ENCODE measurements at places on chromosomes 6 and 20.

GRCh38 chr6:137001299-137001976, 43.3 kb downstream of the IL20RA start:
- DNase-seq = no peak

DNA sequence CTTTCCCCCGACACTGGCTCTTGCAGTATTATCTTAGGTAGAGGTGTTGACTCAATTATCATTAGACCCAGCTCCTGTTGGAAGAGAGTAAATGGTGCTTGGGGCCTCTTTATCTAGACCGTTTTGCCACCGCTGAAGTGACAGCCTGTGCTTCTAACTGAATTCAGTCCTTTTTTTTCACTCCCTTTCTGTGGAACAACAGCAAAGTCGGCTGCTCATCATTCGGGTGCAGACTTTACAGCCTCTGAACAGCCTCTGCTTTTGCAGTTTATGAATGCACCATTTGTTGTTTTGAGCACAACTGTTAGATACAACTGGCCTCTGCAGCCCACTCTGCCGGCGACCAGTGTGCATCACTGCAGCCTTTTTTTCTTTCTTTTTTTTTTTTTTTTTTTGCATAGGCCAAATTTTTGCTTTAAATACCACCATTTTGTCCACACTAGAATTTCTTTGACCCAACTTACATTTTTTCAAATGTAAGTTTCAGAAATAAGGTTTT, 35.8 kb downstream of the RREB1 start:
- no peak for DNase-seq

GRCh38 chr6:80174900-80175572, 68.6 kb downstream of the BCKDHB start:
- no peak for DNase-seq

DNA sequence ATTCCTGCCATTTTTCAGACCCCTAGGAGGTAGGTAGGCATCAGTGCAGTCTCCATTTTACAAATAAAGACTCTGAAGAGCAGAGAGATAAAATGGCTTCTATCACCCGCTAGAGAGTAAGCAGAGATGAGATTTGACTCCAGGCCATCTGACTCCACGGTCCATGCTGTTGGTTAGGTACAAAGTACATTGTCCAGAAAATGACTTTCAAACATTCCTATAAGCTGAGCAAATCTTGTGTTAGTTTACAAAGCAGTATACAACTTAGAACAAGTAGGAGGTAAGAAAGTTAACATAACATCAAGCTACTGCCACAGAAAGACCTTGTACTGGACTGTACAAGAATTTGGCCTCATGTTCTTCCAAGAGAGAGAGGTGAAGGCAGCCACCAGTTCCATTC, 14.9 kb downstream of the BTN1A1 start:
- DNase-seq = no peak

GRCh38 chr6:36826520-36827227, 12.6 kb downstream of the CPNE5 start:
- no peak for DNase-seq

- no peak for DNase-seq
Observed at GRCh38 chr6:75101896-75102295, 104.0 kb downstream of the COL12A1 start.

- no peak for DNase-seq
Observed at GRCh38 chr6:122401104-122401503, 1.7 kb downstream of the HSF2 start.

- DNase-seq = no peak
Observed at GRCh38 chr6:80251321-80251720, 144.8 kb downstream of the BCKDHB start.

DNA sequence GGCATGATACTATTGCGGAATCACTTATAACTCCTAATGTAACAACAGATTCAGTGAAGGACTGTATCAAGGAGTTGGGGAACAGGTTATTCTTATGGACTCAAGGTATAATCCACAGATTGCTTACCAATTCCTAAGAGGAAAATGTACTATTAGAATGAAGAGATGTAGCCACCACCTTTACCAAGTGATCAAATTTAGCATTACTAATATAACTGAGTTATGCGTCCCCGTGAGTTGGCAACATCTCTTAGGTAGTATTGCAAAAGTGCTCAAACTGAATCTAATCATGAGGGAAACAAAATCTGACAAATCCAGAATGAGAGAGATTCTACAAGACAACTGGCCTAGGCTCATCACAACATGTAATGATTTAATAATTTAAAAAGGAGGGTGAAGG, 777 bp upstream of the SNRNP48 start:
- DNase-seq = no peak

GRCh38 chr20:38372806-38373205, 26.5 kb downstream of the LBP start:
- no peak for DNase-seq

GRCh38 chr6:130466748-130467061, 100.9 kb downstream of the TMEM200A start:
- DNase-seq = no peak

- no peak for DNase-seq
Observed at GRCh38 chr20:45070932-45071632, 29.8 kb downstream of the KCNS1 start.

DNA sequence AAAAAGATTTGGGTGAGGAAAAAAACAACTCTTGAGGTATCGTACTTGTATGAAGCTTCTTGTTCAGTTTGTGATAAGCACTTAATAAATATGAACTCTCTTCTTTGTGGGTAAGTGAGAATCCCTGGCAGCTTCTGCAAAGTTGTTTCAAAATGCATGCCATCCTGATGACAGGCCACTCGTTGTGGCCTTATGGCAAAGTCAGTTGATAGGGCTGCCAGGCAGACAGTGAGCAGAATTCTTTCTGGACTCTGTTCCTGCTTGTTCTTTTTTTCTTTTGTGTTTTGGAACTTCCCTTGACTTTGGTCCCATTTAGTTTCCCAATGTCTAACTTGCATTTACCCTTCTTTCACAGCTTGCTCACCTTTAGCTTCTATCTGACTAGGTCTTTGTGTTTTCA, 983.5 kb upstream of the FLRT3 start:
- DNase-seq = no peak

GRCh38 chr6:98834060-98835031, at the start of gene POU3F2:
Gene POU3F2 (plus strand): TSS chr6:98834574. CDS start chr6:98834874, 300 bp downstream.
- DNase-seq = no peak

GRCh38 chr6:161186173-161186769, 87.6 kb downstream of the AGPAT4 start:
- DNase-seq = no peak

GRCh38 chr6:147266821-147267220, 62.6 kb downstream of the STXBP5 start:
- DNase-seq = no peak

GRCh38 chr6:101689156-101689555, 295.6 kb downstream of the GRIK2 start:
- DNase-seq = no peak

- no peak for DNase-seq
Observed at GRCh38 chr20:41476013-41476441, 109.4 kb upstream of the EMILIN3 start.

DNA sequence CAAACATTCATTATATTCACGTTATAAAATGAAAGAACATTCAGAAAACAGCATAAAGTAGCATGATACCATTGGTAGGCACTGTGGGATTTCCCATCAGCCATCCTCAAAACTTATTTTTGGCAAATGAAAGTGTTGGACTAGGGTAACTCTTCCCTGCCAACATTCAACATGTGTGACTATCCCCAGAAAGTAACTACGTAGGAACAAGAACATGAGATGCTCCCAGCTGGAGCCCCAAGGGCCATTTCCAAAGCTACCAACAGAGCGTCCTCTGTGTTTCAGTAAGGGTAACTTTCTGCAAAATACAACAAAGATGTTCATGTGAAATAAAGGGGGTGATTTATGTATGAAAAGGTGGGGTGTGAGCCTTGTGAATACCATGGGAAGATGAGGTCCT, 28.4 kb upstream of the PTPN1 start:
- DNase-seq = no peak

GRCh38 chr20:2010533-2010932, 16.7 kb upstream of the PDYN start:
- no peak for DNase-seq

DNA sequence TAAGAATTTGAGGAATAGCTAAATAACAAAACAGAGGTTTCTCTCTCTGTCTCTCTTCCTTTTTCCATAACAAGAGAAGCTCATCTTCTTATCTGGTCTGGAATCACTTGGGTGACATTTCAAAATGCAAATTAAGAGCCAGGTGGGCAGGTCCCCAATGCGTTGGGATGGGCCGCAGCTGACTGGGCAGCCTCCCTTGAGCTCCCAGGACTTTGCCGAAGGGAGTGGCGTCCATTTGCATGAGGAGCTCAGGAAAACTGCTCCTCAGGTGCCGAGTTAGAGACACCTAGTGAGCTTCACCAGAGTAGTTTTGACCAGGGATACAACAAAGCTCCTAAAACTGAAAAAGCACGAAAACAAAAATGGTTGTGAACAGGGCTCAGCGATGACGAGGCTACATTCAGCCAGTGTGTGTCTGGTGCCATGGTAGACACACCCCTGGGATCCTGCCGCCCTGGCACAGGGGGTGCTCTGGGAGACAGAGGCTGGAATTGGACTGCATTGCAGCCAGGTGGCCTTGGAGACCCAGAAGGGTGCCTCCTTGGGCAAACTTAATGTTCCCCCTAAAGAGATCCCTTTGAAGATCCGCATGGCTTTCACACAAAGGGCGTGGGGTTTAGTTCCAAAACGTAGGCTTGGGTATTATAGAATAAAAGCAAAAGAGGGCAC, 13.5 kb upstream of the SERPINB6 start:
- DNase-seq = no peak

- DNase-seq = no peak
Observed at GRCh38 chr20:21077809-21078345, 28.3 kb downstream of the LINC00237 start.

DNA sequence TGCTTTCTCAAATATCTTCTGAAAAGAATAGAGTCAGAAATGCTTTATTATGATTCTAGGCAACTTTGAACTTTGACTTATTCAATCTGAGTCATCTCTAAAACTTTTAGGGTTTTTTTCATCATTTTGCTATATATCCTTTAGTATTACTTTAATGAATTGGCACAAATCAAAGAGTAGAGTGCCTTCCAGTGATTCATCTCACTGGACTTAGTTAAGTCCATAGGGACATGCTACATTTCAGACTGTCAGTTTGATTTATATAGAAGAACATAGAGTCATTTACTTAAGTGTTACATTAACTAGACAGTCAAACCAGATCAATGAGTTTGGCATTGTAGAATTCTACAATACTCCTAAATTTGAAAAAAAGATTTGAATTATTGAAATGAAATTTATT, 1235.7 kb upstream of the MAP3K7 start:
- DNase-seq = no peak

GRCh38 chr20:7520361-7520760, 419.9 kb downstream of the HAO1 start:
- DNase-seq = no peak
